ENCODE measurements at places on chromosomes 1 and 21.

DNA sequence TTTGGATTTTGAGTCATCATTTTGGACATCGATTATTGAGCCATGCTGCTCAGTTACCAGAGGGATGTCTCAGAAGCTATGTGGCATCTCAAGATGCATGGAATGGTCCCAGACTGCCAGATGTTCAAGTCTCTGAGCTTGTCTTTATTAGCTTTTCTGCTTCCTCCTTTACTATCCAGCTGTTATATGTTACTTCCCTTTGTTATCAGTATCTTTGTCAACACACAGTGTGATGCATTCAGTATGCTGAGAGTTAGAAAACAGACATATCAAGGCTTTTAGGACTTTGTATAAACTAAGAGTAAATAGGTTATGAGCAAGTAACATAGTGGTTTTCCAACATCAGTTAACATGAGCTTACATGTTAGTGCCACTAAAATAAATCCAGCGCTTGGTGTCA, 474.5 kb downstream of the DSCAM start:
- H3K27ac ChIP-seq, result no peak overlapping the region
- H3K4me3 ChIP-seq, result no peak overlapping the region
- H3K4me1 ChIP-seq, result no peaks in the 10 kb centered on the region
- DNase-seq, result no peak
- H3K36me3 ChIP-seq, result no peaks in the 10 kb centered on the region
- H3K27me3 ChIP-seq, result no peaks in the 10 kb centered on the region

DNA sequence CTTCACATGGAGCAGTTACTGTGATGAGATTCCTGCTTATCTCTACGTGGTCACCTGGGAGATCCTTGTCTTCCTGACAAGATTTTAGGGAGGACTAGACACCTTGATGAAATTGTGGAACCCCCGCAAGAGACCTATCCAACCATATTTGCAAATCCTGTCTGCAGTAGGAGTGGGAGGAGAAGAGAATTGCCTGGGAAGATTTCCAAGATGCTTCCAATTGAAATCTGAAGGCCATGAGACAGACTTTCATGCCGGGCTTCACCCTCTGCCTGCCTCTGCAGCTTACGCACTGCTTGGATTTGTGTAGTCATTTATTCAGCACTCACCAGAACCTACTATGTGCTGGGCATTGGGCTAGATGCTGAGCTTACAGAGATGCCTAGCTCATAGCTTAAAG, 106.6 kb downstream of the OMA1 start:
- no peak overlapping the region for H3K4me3 ChIP-seq
- DNase-seq, result no peak
- no peaks in the 10 kb centered on the region for H3K27me3 ChIP-seq
- H3K36me3 ChIP-seq, result no peaks in the 10 kb centered on the region

- H3K4me3 ChIP-seq, result no peak overlapping the region
- DNase-seq, result no peak
- H3K27me3 ChIP-seq, result no peaks in the 10 kb centered on the region
- no peak overlapping the region for H3K27ac ChIP-seq
These were observed 260.5 kb upstream of the ADGRL2 start for GRCh38 chr1:81540216-81540615.

GRCh38 chr1:39105061-39105840, 79.1 kb downstream of the NDUFS5 start:
- H3K27me3 ChIP-seq, result no peaks in the 10 kb centered on the region
- DNase-seq, result peak; percentile 82
- H3K27ac ChIP-seq, result peak overlapping the region; percentile 98
- H3K4me3 ChIP-seq, result peak overlapping the region; percentile 52

GRCh38 chr1:202355944-202356553, 7.5 kb downstream of the PPP1R12B start:
- peaks cover 7% of the 10 kb centered on the region for H3K4me1 ChIP-seq
- no peak overlapping the region for H3K27ac ChIP-seq
- H3K36me3 ChIP-seq, result no peaks in the 10 kb centered on the region
- no peak for DNase-seq
- H3K27me3 ChIP-seq, result no peaks in the 10 kb centered on the region
- H3K4me3 ChIP-seq, result no peak overlapping the region

- no peaks in the 10 kb centered on the region for H3K4me1 ChIP-seq
- no peak for DNase-seq
- no peak overlapping the region for H3K4me3 ChIP-seq
- H3K36me3 ChIP-seq, result no peaks in the 10 kb centered on the region
These were observed 183.5 kb upstream of the ADGRL4 start for GRCh38 chr1:79190074-79190473.

DNA sequence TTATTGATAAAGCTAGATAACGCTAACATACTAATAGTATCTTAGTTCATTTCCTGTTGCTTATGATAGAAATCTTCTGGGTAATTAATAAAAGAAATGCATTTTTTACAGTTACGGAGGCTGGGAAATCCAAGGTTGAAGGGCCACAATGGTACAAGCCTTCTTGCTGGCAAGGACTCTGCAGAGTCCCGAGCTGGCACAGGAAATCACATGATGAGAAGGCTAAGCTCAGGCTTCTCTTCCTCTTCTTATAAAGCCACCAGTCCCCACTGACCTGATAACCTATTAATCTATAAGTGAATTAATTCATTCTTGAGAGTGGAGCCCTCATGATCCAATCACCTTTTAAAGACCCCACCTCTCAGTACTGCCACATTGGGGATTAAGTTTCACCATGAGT, 82.6 kb downstream of the GPR161 start:
- H3K27ac ChIP-seq, result no peak overlapping the region
- no peak overlapping the region for H3K4me3 ChIP-seq
- no peaks in the 10 kb centered on the region for H3K27me3 ChIP-seq
- DNase-seq, result peak; percentile 46
- H3K36me3 ChIP-seq, result no peaks in the 10 kb centered on the region
- peaks cover 12% of the 10 kb centered on the region for H3K4me1 ChIP-seq

DNA sequence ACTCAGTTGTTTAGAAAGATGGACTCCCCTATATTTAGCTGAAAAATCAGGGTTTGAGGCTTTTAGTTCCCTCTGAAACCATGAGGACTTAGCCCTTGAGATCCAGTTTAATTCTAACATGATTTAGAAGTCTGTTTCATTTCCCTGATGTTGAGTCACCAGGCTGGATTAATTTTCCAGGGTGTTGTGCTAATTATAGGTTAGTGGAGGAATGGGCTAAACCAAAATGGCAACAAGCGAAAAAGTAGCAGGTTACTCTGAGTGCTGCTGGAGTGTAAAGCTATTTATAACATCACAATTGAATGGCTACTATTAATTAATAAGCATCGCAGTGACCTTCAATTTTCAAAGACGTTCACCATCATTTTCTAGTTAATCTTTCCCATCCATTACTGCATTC, 15.5 kb upstream of the USP24 start:
- H3K27ac ChIP-seq, result no peak overlapping the region
- H3K4me1 ChIP-seq, result no peaks in the 10 kb centered on the region
- H3K4me3 ChIP-seq, result no peak overlapping the region

DNA sequence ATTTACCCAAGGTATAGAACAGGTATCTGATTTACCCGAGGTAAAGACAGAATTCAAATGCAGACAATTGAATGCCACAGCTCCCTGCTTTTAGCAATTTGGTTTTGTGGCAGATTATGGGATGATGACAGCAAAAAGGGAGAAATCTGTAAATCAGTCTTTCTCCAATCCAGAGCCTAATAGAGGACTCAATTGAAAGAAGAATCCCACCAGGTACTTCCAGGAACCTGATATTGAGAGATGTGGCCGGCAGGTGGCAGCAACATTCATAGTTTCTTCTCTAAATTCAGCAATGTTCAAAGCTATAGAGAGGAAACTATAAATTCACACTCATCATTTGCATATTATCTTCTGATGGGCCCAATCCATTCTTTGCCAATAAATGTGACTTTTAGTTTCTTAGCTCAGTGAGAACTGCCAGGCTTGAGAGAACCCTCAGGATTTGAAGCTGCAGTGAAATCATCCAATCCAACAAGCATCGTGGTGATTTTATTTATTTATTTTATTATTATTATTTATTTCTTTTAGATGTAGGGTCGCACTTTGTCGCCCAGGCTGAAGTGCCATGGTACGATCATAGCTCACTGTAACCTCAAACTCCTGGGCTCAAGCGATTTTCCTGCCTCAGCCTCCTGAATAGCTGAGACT, 9.8 kb upstream of the PHACTR4 start:
- no peaks in the 10 kb centered on the region for H3K4me1 ChIP-seq
- H3K36me3 ChIP-seq, result no peaks in the 10 kb centered on the region
- no peak overlapping the region for H3K27ac ChIP-seq
- no peaks in the 10 kb centered on the region for H3K27me3 ChIP-seq
- no peak overlapping the region for H3K4me3 ChIP-seq

GRCh38 chr1:16418823-16419425, 18.3 kb downstream of the SPATA21 start:
- no peaks in the 10 kb centered on the region for H3K4me1 ChIP-seq
- no peak for DNase-seq
- H3K4me3 ChIP-seq, result no peak overlapping the region
- no peaks in the 10 kb centered on the region for H3K27me3 ChIP-seq

DNA sequence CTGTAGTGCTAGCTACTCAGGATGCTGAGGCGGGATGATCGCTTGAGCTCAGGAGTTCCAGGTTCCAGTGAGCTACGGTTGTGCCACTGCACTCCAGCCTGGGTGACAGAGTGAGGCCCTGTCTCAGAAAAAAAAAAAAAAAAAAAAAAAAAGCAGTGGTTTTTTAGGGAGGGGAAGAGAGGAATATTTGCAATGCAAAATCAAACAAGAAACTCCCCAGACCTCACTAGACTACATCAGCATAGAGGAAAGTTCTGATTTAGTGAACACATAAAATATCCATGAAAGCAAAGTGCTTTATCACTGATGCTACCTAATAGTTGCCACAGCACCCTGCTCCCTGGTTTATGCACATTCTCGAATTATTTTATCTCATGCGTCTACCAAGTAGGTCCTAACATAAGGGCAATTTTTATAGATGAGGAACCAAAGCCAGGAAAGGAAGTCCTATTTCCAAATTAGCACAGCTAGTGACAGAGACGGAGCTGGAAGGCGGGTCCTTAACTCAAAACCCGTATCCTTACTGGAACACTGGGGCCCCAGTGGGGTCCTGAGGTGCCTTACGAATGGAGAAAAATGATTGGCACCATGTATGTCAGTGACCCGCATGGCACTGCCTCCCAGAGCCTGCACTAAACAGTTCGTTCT, 50.7 kb upstream of the GPR157 start:
- peaks cover 16% of the 10 kb centered on the region for H3K4me1 ChIP-seq
- H3K27me3 ChIP-seq, result no peaks in the 10 kb centered on the region
- H3K36me3 ChIP-seq, result no peaks in the 10 kb centered on the region
- no peak overlapping the region for H3K4me3 ChIP-seq

DNA sequence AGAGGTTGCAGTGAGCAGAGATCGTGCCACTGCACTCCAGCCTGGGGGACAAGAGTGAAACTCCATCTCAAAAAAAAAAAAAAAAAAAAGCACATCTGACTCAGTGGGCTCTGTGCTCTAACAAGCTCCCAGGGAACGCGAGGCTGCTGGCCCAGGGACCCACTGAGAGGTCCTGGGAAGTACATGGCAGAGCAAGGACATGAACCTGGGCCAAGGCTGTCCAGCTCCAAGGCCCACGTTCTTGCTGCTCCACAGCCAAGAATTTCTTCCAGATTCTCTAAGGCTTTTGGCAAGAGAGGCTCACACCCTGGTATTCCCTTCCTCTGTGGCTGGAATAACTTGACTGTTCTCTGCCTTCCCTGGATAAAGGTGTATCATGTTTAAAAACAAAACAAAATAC, 15.4 kb upstream of the AGTRAP start:
- H3K27ac ChIP-seq, result no peak overlapping the region
- DNase-seq, result no peak
- no peaks in the 10 kb centered on the region for H3K27me3 ChIP-seq
- H3K36me3 ChIP-seq, result no peaks in the 10 kb centered on the region
- H3K4me1 ChIP-seq, result peaks cover 9% of the 10 kb centered on the region

- H3K27ac ChIP-seq, result no peak overlapping the region
- DNase-seq, result no peak
These were observed 58.4 kb downstream of the PLEKHA6 start for GRCh38 chr1:204301171-204301957.

- H3K27ac ChIP-seq, result no peak overlapping the region
- no peak for DNase-seq
- no peaks in the 10 kb centered on the region for H3K36me3 ChIP-seq
- H3K4me3 ChIP-seq, result no peak overlapping the region
- no peaks in the 10 kb centered on the region for H3K27me3 ChIP-seq
These were observed 21.4 kb upstream of the DNM3 start for GRCh38 chr1:171819946-171820345.

DNA sequence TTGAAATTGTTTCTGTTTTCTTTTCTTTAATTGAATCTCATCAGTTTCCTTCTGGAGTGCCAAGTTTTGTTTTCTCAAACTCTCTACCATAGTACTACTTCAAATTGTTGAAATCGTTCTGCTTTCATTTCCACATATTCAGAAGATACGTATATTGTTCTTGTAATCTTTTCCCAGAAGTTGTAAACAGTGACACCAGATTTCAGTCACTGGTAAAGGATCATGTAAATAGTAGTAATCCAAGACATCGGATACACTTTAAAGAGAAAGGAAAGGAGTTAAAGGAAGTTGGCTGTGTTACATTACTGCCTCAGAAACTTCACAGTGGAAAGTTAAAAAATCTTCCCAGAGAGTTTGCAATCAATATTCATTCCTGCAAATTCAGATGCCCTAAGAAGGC, 67.5 kb downstream of the RGL1 start:
- peaks cover 52% of the 10 kb centered on the region for H3K4me1 ChIP-seq
- DNase-seq, result no peak
- no peaks in the 10 kb centered on the region for H3K36me3 ChIP-seq
- no peaks in the 10 kb centered on the region for H3K27me3 ChIP-seq
- no peak overlapping the region for H3K4me3 ChIP-seq

DNA sequence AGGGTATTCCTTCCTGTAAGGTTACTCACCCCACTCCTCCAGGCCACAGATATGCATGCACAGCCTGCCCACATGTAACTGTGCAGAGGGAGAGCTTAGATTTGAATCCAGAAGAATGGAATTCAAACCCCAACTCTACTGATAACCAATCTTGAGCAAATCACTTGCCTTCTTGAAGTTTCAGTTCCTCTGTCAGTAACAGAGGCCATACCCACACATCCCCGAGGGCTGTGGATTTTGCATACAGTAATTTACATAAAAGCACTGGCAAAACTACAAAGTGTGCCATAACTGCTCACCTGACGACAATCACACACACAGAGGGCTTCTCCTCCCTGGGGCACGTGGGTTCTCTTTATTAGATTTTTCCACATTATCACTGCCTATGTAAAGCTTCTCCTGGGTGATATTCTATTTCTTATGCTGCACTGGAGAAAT, 18.6 kb downstream of the CD247 start:
- no peak overlapping the region for H3K4me3 ChIP-seq
- peaks cover 6% of the 10 kb centered on the region for H3K27me3 ChIP-seq
- DNase-seq, result no peak

DNA sequence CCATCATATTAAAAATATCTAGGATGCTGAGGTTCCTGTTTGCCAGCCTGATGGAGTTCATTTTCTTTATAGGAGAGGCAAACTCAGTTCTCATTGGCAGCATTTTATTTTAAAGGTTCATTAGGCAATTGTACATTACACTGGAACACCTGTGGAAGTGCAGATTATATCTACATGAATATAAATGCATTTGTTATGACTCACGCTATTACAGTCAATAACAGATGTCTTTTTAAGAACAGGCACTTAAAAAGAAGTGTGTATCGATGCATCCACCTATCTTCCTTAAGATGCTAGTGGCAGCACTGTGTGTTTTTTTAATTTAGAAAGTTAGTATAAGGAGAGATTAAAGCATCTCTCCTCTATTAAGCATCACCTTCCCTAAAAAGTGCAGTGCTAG, 276.5 kb downstream of the PRDM2 start:
- no peaks in the 10 kb centered on the region for H3K27me3 ChIP-seq
- no peaks in the 10 kb centered on the region for H3K36me3 ChIP-seq
- no peaks in the 10 kb centered on the region for H3K4me1 ChIP-seq
- DNase-seq, result no peak
